SW 1271 (cell line): ENCODE measurements at places on chromosomes 16 and 17.

DNA sequence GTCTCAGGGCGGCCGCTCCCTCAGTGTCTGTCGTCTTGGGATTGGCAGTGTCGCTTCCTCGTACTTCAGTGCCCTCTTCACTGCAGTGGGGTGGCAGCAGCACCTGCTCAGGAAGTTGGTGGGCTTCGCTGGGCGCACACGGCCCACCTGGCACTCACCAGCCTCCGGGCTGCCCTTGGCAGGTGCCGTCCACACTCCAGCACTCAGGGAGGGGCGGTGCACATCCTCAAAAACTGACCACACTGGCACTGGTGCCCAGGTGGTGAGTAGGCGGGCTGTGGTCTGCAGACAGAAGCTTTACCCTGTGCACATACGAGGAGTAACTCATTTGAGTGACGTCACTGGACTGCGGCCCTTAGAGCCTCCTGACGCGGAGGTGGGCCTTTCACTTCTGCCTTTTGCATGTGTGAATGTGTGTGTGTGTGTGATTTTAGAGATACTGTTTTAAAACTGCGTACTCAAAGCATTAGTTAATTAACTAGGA, 94.6 kb downstream of the BANP start:
- DNase-seq: no peak

DNA sequence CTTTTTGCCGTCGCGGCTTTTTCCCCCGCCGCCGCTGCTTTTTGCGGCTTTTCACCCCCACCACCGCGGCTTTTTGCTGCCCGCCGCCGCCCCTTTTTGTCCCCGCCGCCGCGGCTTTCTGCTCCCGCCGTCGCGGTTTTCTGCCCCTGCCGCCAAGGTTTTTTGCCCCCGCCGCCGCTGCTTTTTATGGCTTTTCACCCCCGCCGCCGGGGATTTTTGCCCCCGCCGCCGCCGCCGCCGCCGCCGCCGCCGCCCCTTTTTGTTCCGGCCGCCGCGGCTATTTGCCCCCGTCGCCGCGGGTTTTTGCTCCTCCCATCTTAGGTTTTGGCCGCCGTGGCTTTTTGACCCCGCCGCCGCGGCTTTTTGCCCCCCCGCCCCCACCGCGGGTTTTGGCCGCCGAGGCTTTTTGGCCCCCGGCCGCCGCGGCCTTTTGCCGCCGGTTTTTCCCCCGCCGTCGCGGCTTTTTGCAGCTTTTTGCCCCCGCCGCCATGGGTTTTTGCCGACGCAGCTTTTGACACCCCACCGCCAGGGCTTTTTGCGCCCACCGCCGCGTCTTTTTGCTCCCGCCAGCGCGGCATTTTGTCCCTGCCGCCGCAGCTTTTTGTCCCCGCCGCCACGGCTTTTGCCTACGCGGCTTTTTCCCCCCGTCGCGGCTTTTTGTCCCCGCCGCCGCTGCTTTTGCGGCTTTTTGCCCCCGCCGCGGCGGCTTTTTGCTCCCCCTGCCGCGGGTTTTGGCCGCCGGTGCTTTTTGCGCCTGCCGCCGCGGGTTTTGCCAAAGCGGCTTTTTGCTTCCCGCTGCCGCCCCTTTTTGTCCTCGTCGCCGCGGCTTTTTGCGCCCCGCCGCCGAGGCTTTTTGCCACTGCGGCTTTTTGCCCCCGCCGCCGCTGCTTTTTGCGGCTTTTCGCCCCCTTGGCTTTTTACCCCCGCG, 519.4 kb upstream of the WSB1 start:
- DNase-seq: no peak

- DNase-seq: no peak
These were observed 41.3 kb downstream of the LMF1 start for GRCh38 chr16:929227-930073.

- no peak for DNase-seq
These were observed 24.9 kb downstream of the ZC3H18 start for GRCh38 chr16:88595101-88595500.

- DNase-seq: no peak
These were observed 447 bp downstream of the SDK2 start for GRCh38 chr17:73643852-73644144.

- DNase-seq: no peak
These were observed 10.6 kb downstream of the MBTPS1 start for GRCh38 chr16:84105948-84106740.

DNA sequence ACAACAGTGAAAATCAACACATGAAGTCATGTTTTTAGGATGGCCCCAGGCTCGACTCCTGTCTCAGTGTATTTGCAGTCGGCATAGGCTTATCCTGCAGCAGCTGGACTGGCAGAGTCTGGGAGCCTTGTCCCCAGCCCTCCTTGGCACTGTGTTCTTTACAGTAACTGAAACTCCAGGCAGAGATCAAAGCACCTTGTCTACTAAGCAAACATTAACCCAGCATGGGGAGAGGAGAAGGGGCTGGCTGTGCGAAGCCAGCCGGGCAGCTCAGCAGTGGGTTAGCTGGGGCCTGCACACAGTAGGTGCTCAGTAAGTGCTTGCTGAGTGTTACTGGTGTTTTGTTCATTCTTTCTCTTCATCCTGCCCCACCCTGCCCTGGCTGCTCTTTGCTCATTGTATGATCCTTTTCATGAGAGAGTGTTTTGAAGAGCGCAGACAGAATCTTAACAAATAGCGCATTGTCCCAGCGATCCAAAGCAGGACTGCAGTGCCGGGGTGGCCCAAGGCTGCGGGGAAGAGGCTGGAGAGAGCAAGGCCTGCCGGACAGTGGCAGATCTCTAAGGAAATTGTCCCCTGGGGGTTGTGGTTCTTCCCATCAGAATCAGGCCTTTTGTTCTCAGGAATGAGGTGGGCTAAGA, 23.5 kb upstream of the ITGB4 start:
- DNase-seq: no peak

GRCh38 chr16:4454623-4455022, 19.8 kb downstream of the NMRAL1 start:
- no peak for DNase-seq

DNA sequence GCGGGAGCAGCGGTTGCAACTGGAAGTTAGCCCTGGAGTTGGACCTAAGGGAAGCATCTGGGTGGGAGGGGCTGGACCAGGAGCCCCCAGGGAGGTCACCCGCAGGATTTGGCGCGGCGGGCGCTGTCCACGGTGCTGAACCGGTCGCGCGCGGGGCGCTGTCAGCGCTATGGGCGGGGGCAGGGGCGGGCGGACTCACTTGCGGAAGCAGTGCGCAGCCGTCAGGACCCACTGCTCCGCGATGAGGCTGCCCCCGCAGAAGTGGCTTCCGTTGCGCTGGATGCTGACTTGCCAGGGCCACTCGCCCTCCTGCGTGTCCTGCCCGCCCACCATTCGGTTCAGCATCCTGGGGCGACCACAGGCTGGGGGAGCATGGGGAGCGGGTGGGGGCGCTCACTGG, 4.5 kb downstream of the PRSS27 start:
- DNase-seq: no peak

- no peak for DNase-seq
These were observed 4.1 kb downstream of the USH1G start for GRCh38 chr17:74918906-74919305.

DNA sequence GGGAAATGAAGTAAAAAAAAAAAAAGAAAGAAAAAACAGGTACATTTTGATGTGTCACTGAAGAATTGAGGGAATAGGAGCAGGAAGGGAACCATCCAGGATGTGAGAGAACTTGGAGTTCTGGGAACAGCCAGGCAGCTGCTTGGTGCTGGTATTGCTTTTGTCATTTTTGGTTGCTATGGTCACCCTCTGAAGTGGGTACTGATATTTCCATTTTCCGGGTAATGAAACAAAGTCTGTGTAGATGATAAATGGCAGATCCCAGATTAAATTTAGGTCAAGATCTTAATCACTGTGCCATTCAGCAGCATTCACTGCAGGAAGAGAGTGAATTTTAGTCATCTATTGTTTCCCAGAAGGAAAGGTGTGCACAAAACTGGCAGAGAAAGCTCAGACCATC, 93.6 kb downstream of the ABCA8 start:
- no peak for DNase-seq

DNA sequence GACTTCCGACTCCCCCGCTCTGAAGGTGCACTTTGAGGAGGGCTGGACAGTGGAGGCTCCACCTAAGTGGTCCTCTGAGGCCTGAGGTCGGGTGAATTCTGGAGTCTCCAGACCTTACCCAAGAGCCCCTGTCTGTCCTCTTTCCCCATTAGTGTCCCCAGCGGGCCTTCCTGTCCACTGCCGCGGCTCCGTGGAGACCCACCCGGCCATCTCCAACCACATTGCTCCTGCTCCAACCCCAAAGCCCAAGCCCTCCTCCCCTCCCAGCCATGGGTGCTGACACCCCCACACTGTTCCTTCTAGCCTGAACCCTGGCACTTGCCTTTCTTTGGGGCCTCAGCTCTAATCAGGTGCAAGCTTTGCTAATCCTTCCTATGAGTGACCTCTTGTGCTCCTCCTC, 283.1 kb upstream of the TNRC6C start:
- no peak for DNase-seq

DNA sequence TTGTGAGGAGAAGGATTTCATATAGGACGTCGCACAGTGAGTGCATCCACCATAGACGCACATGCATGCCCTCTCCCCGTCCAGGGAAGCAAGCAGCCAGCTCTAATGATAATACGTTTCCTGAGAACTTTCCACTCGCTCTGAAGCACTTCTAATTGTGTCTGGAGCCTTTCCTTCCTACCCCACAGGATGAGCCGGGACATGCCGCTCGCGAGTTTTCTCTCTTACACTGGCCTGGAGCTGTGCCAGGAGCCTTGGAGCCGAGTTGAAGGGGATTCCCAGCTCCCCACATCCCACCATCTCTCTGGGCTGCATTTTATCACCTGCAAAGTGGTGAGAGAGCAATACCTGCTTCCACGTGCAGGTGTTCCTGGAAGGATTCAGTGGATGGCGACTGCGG, 368.1 kb downstream of the C16orf95 start:
- DNase-seq: no peak

DNA sequence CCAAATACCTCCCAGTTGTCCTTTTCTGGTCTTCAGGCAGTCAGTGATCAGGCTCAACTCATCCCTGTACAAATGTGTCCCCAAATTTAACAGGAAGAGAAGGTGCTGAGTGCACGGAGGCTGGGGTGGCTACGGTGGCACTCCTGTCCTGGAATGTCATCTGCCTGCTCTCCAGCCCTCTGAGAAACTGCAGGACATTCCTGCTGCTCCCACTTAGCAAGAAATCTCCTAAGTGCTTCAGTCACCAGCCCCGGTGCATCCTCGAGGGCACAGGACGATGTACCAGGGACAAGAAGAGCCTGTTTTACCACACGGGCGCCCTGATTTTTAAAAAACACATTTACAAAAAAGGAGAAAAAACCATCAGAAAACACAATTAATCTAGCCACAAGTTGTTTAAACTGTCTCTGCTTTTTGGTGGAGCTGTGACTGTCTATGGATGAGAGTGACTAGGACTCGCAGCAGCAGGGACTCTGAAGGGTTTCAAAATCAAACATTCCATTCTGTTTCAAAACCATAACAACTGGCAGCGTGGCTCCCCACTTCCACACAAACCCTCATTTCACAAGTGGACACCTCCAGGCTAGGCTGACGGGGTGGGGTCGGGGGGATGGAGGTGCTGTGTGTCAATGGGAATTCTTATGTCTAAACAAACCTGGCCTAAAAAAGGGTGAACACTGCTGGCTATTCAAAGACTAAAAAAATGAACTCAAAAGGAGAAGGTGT, 65.3 kb upstream of the CNEP1R1 start:
- no peak for DNase-seq

DNA sequence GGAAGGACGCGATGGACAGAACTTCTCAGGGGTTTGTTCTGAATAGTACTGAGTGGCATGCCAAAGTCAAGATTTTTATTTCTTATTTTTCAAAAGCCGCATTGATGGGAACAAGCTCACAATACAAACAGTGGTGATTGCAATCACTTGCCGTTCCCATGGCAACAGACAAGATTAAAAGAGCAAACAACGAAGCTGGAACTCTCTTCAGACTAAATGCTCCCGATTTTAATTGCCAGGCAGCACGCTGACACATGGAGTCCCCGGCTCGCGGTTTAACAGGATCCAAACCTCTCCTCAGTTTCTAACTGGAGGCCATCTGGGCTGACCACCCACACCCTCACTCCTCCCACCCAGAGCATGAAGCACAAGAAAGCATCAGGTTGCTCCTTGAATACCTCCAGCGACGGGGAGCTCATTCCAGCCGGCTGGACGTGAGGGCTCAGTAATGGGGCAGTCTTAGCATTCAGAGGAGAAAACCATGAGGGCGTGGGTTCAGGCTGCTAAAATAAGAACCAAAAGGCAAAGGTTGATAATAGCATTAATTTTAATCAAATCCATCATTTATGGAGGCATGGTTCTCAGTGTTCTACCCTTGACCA, 41.5 kb downstream of the AIPL1 start:
- no peak for DNase-seq

GRCh38 chr16:14013571-14014283, 57.4 kb upstream of the MRTFB start:
- DNase-seq: no peak

- DNase-seq: no peak
These were observed 55.4 kb upstream of the DOC2B start for GRCh38 chr17:236641-237405.

- DNase-seq: no peak
These were observed at the start of gene SP6 for GRCh38 chr17:47850692-47851573. Gene SP6 (minus strand): TSS chr17:47851163. CDS start chr17:47848429, 2,734 bp downstream.

DNA sequence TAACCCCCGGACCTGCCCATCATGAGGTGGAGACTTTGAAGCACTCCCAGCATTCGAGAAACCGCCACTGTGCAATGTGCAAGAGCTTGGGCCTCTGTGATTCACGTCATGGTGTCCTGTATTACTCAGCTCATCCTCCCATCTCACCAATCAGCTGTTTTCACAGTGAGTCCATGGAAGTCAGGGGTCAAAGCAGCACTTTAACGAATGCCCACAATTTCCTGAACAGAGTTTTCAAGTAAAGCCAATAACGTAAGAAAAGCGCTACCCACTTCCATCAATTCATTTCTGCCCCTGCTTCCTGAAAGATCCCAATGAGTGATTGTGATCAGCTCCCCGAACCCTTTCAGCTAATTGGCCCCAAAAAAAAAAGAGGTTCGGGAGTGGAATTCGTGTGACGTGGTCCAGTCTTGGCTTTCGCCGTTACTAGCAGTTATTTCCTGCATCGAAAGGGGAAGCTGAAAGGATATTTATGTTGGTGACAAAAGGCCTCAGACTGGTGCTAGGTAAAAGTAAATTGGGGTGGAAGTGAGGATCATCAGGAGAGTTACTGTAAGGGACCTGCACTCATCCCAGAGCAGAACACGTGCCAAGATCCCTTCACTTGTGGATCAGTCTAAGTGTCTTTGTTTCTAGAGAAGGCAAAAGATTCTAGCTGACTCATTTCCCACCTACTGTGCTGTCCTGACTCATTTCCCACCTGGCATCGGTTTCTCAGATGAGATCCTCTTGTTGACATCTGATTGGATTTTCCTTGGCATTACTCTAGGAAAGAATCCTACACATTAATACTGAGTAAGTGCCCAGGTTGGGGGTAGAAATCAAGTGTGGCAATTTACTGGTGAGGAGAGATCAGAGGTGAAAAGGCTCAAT, 136.7 kb upstream of the NUDT7 start:
- DNase-seq: peak; percentile 79

GRCh38 chr17:40953881-40954280, 12.9 kb downstream of the KRT39 start:
- DNase-seq: no peak
